Hindlimb muscle (tissue), 1 donor: ENCODE measurements at places on chromosomes 6 and 20.

- no peak for DNase-seq
Measured at GRCh38 chr6:156707818-156708217, 69.4 kb upstream of the ARID1B start.

DNA sequence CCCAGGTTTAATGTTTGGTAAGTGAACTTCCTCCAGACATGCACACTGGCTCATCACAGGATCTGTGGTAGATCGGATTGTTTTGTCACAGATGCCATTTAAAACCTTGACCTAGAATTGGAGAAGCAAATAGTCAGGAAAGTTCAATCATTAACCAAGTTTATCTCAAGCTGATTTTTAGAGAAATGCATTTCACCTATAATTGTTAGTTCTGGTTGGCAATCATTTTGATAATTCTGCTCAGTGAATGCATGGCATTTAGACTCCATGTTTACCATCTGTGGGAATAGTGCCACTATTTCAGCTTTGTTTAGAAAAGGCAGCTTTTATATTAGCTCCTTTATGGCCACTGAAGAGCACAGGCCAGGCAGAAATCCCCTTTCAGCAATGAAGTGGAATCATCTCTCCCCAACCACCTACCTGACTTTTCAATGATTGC, 73.9 kb upstream of the IPCEF1 start:
- DNase-seq: no peak

- DNase-seq: no peak
Measured at GRCh38 chr6:44926556-44926955, 401.6 kb upstream of the RUNX2 start.

- peak; percentile 22 for DNase-seq
Measured at GRCh38 chr6:4774715-4775493, 1.3 kb upstream of the CDYL start.

DNA sequence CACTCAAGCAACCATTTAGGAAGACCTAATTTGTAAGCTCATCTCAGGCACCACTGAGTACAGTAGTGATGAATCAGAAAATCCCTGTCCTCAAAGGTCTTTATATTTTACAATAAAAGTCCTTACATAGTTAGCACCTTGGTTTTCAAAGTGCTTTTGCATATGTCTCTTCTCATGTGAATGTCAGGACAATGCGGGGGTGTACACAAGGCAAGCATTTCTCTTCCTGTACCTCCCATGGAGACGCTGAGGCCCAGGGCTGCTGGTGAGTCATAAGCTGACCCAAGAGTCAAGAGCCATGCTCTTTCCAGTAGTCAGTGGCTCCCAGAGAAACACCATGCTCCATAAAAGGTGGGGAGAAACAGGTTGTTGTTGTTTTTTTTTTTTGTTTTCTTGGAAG, 174.0 kb downstream of the GJA10 start:
- no peak for DNase-seq

- DNase-seq: no peak
Measured at GRCh38 chr6:147642458-147642857, 134.0 kb downstream of the SAMD5 start.

DNA sequence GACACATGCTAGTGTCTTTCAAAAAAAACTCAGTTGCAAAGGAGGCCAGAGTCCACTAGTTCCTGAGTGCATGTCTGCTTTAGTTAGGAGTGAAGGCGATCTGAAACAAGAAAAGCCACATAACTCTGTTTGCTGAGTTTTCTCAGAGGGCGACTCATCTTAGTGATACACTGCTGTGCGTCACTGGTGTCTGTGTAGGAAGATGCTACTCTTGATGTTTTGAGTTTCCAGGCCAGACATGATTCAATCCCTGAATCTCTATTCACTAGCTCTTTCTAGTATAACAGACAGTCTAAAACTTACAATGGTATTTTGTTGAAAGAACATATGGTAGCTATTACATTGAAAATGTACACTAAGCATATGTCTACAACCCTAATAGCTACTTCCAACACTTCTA, 60.9 kb downstream of the GFRAL start:
- peak; percentile 15 for DNase-seq

- no peak for DNase-seq
Measured at GRCh38 chr6:100796049-100796823, 84.9 kb downstream of the ASCC3 start.

DNA sequence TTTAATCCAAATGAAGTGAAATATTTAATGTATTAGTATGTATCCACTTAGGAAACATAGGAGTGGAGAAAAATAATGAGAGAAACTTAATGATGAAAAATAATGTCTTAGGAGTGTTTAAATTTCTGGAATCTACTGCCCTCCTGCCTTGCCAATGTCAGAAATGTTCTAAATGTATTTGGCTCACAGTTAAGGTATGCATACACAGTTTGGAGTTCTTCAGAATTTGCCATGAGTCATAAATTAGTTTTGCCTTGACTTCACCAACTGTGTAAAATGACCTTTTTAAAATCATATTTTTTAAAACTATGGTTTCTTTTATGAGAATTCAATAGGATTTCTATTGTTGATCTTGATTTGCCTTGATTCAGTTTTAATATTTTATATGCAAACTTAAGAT, 191.7 kb upstream of the HSF2 start:
- DNase-seq: no peak
